Heart left ventricle (tissue), 16 donors: ENCODE measurements at places on chromosomes 1 and 21.

DNA sequence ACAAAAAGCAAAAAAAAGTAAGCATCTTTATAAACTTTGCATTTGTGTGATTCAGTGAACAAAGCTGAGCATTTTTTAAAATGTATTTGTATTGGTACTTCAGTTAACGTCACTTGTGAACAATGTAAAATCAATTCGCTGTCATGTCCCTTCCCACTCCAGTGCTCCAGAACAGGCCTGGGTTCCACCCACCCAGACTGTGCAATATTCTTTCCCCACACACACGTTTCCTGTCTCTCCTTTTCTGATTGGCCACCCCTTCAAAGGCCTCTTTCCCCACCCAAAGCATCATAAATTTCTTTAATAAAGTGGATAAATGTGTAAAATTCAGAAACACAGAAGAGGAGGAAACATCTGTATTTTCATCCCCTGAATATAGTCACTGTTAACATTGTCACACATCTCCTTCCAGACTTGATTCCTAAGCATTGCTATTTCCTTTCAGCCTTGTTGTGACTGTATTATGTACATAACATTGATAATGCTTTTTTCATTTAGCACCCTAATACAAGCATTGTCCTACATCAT, 12.0 kb downstream of the CLEC20A start:
- no peak for DNase-seq

- DNase-seq, result no peak
Measured at GRCh38 chr1:41497056-41497440, 12.6 kb upstream of the EDN2 start.

DNA sequence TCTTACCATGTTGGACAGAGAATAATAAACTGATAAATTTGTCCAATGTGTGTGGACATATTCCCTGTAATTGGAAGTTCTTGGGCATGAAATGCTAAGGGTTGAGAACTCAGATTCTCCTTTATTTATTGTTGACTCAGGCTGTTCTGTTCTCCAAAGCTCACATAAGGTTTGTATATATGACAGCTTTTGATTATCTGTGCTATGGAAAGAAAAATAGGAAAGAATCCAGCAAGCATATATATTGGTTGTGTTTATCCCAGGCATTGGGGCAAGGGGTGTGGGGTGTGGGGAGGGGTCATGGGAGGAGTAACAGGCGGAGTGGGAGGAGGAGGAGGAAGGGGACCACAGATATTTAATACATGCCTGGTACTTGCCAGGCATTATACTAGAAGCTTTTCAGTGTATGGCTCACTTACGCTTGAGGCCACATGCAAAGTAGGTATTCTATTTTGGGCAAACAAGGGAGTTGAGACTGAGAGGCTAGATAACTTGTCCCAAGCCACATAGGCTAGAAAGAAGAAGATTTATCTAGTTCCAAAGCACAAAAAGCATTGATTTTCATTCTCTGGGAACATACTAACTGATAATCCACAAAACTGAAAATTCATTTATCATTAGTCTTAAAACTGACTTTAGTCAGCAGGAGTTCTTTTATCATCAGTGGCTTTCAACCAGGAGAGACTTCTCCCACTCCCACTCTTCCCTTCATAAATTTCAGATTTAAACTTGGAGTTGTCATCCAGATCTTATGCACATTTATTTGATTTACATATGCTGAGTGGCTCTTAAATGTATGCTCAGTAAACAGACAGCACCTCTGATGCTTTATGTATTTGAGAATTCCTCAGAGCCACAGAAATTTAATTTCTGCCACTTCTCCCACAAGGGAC, 27.2 kb downstream of the NGF start:
- DNase-seq, result no peak

DNA sequence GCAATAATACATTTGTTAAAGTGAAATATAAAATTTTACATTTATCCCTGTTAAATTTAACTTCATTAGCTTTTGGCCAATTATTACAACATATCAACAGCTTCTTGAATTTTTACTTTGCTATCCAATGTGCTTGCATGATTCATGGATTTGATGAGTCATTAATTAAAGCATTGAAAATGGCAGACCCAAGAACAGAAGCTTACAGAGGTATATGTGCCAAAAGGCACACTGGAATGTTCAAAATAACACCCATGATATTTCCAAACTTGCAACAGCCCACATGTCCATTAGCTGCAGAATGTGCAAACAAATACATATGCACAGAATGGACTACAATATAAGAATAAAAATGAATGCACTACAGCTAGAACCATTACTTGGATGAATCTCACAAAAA, 76.4 kb upstream of the MAN1A2 start:
- DNase-seq, result no peak

- DNase-seq, result no peak
Measured at GRCh38 chr21:28220680-28221079, 772.0 kb downstream of the LTN1 start.

- no peak for DNase-seq
Measured at GRCh38 chr21:42356046-42356445, 5.3 kb upstream of the TFF2 start.

DNA sequence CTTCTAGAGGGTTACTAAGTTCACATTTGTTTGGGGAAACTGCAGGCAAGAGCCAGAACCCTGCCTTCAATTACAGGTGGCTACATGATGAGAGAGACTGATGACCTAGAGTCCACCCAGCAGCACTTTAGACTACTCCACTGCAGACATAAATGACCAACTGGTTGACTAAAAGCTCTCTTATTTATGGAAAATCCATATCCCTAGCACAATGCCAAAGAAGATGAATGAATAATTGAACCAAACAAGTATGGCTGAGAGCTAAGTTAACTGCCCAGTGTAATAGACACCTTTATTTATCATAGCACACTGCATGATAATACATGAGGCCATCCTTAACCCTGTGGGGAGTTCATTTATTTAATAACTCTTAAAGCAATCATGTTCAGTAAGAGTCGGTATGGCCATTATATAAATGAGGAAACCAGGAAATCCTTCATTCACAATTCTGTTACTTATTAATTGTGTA, 60.4 kb downstream of the IL12RB2 start:
- DNase-seq, result no peak

GRCh38 chr21:31903896-31904295, 31.1 kb downstream of the HUNK start:
- DNase-seq, result no peak

GRCh38 chr1:29461115-29461739, 224.9 kb downstream of the PTPRU start:
- DNase-seq, result no peak

GRCh38 chr1:77541162-77541545, 141.3 kb downstream of the ZZZ3 start:
- DNase-seq, result no peak

DNA sequence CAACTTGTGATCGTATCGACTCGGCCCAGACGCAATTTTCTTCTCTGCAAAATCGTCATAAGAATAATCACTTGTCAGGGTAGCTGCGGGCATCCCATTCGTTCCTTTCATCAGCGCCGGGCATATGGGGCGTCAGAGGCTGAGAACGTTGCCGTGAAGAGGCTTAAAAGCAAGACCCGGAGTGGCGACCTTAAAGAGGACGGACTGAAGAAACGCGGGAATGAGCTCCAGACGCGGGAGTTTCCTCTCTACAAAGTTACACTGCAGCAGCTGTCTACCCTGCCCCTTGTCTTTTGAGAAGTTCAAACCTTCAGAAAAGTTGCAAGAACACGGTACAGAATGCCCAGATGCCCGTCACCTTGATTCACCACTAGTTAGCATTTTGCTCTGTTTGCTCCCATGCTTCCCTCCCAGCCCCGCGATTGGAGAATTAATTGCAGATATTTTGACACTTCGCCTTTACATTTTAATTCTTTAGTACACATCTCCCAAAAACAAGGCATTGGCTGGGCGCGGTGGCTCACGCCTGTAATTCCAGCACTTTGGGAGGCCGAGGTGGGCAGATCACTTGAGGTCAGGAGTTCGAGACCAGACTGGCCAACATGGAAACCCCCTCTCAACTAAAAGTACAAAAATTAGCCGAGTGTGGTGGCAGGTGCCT, 967 bp downstream of the CENPS start:
- no peak for DNase-seq

DNA sequence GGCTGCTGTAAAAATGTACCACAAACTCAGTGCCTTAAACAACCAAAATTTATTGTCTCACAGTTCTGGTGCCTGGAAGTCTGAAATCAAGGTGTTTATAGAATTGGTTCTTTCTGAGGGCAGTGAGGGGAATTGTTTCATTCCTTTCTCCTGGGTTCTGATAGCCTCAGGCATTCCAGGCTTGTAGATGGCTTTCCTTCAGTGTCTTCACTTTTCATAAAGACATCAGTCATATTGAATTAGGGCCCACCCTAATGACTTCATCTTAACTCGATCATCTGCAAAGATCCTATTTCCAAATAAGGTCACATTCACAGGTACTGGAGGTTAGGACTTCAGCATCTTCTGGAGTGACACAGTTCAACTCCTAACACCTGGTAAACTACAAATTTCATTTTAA, 15.0 kb downstream of the CDKN2C start:
- no peak for DNase-seq

DNA sequence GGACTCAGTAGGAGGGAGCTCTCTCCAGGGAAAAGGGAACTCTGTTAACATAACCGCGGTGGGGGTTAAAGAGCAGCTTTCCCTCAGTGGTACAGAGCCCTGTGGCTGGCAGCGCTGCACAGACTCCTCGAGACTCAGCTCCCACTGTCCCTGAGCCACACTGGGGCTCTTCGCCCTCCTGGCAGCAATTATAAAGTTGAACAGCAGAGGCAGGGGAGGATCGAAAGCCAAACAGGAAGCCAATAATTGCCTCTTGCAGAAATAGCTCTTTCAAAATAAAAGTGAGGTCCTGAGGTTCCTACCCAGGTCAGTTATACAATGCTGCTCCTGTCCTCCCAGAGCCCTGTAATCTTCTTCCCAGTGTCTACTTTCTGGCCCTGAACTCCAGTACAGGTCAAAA, 77.0 kb downstream of the FAM78B start:
- no peak for DNase-seq

DNA sequence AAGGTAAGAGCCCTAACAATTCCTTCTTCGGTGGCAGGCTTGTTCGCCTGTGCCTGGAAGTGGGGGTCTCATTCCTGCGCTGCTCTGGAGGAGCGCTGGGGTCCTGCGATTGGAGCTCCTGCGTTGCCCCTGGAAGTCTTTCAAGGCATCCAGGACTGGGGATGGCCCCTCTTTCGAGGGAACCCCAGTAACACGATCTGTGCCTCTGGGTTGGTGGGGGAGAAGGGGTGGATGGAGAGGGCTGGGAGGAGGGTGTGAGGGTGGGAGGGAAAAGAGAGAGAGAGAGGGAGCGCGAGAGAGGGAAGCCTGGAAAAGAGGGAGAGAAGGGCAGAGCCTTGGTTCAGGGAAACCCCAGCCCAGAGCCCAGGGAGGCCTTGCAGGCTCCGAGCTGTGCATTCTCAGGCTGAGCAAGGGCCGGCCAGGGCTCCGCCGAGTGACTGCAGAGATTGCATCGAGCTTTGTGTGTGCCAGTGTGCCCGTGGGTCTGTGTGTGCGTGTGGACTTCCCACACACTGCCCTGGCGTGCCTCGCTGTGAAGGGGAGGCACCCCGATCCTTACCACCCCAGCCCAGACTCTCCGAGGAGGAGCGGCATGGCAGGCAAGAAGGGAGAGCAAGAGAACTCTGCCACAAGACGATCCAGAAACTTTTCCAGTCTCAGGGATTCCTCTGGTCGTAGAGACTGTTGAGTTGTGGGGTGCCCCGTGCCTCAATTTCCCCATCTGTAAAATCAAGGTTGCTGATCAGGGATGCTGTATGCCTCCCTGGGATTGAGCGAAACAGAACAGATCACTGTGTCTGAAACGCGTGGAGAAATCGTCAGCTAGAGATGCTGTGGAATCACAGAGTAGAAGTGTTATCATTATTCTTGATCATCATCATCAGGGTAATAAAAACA, 619 bp downstream of the BCL9 start:
- peak; percentile 62 for DNase-seq

- no peak for DNase-seq
Measured at GRCh38 chr1:86616871-86617270, 70.0 kb downstream of the CLCA4 start.

GRCh38 chr1:166057650-166058049, 109.2 kb downstream of the FAM78B start:
- no peak for DNase-seq

DNA sequence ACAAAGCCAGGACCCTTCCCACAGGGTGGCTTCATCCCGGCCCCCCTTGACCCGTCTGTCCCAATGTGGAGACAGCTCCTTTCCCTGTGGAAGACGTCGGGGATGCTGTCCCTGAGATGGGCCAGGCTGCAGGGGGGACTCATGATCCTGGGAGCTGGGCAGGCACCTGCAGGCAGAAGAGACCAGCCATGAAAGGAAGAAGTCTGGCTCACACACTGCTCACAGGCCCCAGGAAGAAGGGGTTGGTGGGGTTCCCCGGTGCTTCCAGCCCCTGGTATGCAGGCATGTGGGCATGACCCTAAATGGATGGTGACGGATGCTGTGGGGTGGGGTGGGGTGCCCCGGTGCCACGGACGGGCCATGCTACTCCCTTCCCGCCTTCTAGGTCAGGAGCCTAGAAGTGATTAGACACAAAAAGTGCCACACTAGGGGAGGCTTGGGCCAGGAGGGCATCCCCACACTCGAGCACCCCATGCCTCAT, 8.3 kb downstream of the ACTRT2 start:
- peak; percentile 6 for DNase-seq

DNA sequence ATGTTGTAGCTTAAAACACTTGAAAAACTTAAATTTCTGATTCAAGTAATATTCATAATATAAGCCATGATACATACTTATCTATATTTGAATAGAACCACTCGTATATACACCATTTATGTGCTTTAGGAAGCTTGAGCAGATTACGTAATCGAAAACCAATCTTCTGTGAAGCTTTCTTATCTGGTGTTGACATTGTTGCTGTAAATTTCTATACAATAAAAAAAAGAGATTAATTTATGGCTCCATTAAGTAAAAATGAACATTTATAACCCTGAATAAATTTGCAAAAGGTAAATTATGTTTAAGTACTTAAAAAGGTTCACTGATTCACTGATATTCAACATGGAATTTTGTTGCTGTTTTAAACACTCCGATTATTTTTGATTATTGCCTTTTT, 21.4 kb downstream of the LIN9 start:
- DNase-seq, result no peak

- no peak for DNase-seq
Measured at GRCh38 chr1:205794011-205794730, 18.8 kb downstream of the SLC41A1 start.

DNA sequence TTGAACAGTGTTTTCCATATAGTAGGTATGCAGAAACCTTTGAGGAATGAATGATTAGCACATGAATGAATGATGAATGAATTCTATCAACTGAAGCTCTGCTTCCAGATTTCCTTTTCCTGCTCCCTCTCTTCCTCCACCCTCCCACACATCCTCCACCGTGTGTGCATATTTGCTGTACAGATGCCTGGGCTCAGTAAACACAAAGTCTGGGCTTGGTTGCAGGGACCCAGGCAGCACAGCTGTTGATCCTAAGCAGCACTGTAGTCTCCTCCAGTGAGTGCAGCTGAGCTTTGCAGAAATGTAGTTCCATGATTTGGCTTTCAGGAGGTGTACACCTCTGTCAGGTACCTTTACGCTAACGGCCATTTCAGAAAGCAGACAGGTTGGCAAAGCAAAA, 611.7 kb downstream of the NUF2 start:
- no peak for DNase-seq

- no peak for DNase-seq
Measured at GRCh38 chr1:64663668-64664067, 81.2 kb upstream of the RAVER2 start.

- no peak for DNase-seq
Measured at GRCh38 chr1:77977989-77978292, 931 bp downstream of the FUBP1 start.

- DNase-seq, result no peak
Measured at GRCh38 chr21:44618909-44619308, 7.0 kb downstream of the KRTAP10-8 start.

- no peak for DNase-seq
Measured at GRCh38 chr1:40692429-40692895, 958 bp downstream of the NFYC start.
